Muscle of leg (tissue), 16 donors: ENCODE measurements at places on chromosomes 7 and 10. TPM values are rescaled to one million over a fixed set of nuclear protein-coding genes. Genes with fewer than 3 reads are reported as not detected.
A peak's percentile ranks its signal among the peaks of the same experiment; 100 is the strongest.

DNA sequence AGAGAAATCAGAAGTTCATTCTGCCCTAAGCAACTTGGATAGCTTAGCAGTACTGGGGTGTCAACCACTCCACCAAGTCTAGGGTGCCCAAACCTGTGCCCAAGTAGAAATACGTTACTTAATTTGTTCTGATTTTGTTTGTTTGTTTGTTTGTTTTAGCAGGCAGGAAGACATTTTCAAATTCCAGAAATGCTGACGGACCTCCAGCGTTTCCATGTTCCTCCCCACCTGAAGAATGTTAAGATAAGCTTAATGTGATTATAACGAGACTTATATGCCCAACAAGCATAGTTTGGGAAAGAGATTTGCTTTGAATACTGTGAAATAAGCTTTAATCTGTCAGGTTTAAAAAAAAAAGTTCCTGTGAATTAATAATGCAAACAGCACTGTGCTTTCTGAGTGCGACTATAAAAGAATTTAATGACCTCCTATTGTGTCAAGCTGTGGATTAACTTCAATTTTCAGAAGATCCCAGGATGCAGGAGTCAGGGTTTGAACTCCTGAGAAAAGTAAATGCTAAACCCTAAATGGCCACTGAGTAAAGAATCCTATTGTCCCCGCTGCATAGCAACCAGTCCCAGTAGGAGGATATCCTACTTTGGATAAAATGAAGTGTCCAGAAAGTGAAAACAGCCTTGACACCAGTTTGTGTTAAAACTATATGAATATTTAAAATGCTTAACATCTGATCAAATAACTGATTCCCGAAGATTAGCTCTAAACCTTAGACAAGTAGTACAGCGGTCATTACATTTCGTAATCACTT lies 56.5 kb downstream of the LYZL1 start:
- H3K36me3 ChIP-seq = no peaks in the 10 kb centered on the region
- H3K27me3 ChIP-seq = peaks cover 8% of the 10 kb centered on the region
- H3K27ac ChIP-seq = no peak overlapping the region
- H3K4me1 ChIP-seq = peaks cover 11% of the 10 kb centered on the region
- H3K4me3 ChIP-seq = no peak overlapping the region
- no peak for DNase-seq

ALOX5 gene
- total RNA-seq = 0.58 TPM

DNA sequence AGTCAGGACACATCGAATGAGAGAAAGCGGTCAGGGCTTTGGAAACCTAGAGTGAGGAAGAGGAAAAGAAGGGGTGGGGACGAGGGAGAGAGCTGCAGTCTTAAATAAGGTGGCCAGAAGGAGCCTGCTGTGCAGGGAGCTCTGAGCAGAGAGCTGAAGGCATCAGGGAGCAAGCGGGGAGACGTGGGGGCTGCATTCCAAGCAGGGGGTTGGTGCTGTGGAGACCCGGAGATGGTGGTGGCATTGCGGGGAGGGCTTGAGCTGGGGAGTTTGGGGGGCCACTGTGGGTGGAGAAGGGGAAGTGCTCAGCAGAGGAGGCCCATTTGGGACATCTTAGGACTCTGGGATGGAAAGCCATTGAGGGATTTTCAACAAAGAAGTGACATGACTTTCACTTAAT lies 38.7 kb upstream of the ZNF32 start:
- H3K27ac ChIP-seq = no peak overlapping the region
- no peaks in the 10 kb centered on the region for H3K36me3 ChIP-seq
- H3K27me3 ChIP-seq = peaks cover 4% of the 10 kb centered on the region
- no peak overlapping the region for H3K4me3 ChIP-seq

DNA sequence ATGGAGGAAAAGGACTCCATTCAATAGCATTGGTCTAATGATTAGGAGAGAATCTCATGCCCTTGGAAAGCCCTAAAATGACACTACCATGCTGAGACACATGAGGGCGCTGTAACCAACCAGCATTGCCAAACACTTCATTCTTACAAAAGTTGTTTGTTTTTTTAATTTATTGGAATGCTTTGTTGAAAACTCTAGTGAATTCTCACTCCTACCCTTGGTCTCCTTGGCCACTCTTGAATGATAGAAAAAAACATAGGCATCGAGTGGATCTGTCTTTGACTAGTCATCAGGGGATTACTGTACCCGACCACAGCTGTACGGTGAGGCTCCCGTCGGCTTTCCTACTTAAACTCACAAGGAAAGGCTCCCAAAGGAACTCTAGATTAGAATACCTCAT lies 29.3 kb upstream of the ADD3 start:
- no peaks in the 10 kb centered on the region for H3K36me3 ChIP-seq
- H3K4me1 ChIP-seq = peaks cover 7% of the 10 kb centered on the region
- H3K27me3 ChIP-seq = no peaks in the 10 kb centered on the region
- peak overlapping the region; percentile 53 for H3K27ac ChIP-seq

PHKG1 gene
- total RNA-seq = 52.4 TPM
